SIG-M5 (cell line): ENCODE measurements at places on chromosomes 3 and 15.

- no peak for DNase-seq
Measured at GRCh38 chr3:126373682-126374601, 16.7 kb upstream of the KLF15 start.

DNA sequence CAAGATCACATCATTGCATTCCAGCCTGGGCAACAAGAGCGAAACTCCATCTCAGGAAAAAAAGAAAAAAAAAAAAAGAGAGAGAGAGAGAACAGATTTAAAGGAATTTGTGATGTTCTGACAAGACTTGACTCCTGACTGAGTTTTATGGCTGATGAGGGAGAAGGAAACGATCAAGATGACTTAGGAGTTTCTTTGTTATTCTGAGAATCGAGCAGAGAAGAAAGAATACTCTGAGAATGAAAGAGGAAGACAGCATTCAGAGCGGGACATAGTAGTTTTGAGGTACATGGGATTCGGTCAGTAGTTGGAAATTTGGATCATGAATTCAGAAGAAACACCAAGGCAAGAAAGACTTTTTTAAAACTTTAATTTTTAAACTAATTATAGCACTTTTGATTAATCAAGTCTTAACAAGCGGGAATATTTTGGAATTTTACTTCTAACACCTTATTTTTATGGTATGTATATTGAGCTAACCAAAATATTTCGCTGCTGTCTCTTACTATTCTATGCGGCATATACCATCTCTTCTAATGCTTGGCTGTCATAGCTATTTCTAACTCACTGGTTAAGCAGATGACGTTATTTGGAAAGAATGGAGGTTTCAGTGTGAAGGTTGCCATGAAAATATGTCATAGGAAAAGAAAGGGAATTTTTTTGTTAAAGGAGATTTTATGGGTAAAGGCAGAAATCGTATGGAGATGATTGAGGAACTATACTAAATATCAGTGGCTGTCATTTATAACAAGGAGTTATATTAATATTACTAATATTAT lies 644.1 kb downstream of the RBMS3 start:
- no peak for DNase-seq

GRCh38 chr3:52528586-52529375 lies 4.9 kb downstream of the NT5DC2 start:
- no peak for DNase-seq

- DNase-seq: no peak
Measured at GRCh38 chr3:195770081-195770840, 41.5 kb downstream of the MUC4 start.

DNA sequence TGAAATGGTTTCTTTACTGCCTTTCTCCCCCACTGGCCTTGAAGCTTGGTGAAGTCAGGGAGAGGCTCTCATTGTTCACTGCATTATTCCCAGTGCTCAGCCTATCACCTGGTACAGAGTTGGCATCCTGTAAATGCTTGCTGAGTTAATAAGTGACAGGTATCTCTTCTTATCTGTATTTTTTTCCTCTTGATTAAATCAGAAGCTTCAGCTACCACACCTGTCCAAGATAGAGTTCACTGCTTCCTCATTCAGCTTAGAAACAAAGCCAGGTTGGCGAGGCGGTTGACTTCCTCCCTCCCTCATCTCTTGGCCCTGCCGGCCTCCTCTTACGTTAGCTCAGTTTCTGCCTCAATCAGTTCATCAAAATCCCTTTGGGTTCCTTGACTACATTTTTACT lies 142.8 kb downstream of the LIPC start:
- DNase-seq: no peak

- DNase-seq: no peak
Measured at GRCh38 chr15:98002866-98003265, 42.4 kb downstream of the ARRDC4 start.

DNA sequence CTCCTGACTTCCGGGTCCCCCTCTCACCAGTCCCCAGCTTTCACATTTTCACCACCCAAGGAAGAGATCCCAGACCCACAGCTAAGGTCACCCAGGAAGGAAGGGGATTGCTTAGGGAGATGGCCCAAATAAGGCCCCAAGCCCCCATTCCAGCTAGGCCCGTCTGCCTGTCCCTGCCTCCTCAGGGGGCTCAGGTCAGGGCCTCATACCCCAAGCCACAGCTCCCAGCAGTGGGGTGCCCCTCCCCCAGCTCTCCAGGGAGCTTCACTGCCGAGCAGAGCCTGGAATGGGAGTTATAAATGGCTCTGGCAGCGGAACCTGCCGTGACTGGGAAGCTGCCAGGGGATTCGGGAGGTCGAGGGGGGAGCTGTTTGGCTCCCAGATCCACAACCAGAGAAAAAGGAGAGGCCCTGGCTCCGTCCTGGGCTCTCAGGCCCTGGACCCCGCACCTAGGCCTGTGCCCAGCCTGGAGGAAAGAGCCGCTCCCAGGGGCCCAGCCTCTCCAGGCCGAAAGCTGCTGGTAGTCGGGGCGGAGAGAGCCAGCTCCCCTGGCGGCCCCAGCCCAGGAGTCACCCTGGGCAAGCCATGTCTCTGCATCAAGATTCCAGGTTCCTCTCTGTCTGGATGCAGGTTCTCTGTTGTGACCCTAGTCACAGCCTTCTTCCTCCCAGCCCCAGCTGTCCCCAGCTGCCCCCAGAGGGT lies 550 bp downstream of the CCDC9B start:
- DNase-seq: no peak
